ENCODE measurements at places on chromosomes 13 and 19.

DNA sequence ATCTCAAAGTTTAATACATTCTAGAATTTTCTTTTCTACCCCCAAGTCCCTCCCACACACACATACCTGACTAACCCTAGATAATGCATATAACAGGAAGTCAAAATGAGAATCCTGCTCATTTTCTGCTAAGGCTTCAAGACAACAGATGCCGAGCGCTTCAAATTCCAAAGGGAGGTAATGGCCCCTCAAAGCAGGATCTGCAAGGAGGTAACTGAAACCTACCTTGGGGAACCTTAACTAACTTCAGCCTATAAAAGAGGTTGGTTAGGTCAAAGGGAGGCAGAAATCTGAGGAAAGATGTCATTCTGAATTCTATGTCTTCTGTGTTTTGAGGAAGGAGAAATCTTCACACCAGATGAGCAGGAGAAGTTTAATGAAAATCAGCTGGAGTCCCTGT, 26.8 kb downstream of the EPSTI1 start:
- no peak for DNase-seq

- no peak for DNase-seq
Observed at GRCh38 chr19:41940731-41941409, 12.6 kb upstream of the ERFL start.

DNA sequence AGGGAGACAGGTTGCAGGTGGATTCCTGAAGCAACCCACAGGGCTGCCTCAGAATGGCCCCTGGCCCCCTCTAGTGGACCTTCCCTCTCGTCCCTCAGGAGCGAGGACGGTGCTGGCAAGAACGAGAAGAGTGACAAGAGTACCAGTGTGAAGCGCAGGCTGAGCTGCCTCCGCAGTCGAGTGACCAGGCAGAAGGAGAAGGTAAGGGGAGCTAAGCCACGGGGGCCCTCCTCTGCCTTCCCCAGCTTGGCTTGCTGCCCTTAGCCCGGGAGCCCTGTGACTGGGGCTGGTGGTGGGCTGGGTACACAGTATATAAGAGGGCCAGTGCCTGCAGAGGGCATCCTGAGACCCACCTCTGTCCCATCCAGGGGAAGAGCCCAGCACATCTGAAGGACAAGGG, 34.0 kb downstream of the ARHGEF18 start:
- DNase-seq, result no peak

GRCh38 chr19:42206871-42207755, 10.4 kb downstream of the DEDD2 start:
- no peak for DNase-seq

GRCh38 chr13:113448885-113449692, 4.2 kb downstream of the ADPRHL1 start:
- peak; percentile 78 for DNase-seq

GRCh38 chr19:57506163-57506562, 6.4 kb downstream of the ZNF773 start:
- DNase-seq, result no peak

- no peak for DNase-seq
Observed at GRCh38 chr13:56314765-56315164, 826.0 kb upstream of the PRR20A start.

DNA sequence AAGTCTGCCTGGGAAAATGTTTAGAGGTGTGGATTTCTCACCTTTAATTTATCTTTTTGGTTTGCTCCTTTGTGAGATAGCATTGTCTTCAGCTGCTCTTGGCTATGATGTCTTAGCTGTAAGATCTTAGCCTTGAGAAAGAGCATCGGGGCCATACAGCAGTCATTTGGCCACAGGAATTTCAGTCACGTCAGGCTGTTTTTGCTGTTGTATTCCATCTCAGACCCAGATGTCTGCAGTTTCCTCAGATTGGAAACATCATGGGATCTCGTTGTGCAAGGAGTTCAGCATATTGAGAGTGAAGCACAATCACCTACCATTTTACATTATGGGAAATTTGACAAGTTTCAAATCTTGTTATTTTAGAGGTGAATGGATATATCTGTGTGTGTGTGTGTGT, 89.3 kb upstream of the C1QTNF9B start:
- no peak for DNase-seq

- DNase-seq, result no peak
Observed at GRCh38 chr13:113413898-113414282, 39.4 kb downstream of the ADPRHL1 start.

GRCh38 chr19:33578697-33579096, 43.1 kb upstream of the CHST8 start:
- DNase-seq, result no peak

DNA sequence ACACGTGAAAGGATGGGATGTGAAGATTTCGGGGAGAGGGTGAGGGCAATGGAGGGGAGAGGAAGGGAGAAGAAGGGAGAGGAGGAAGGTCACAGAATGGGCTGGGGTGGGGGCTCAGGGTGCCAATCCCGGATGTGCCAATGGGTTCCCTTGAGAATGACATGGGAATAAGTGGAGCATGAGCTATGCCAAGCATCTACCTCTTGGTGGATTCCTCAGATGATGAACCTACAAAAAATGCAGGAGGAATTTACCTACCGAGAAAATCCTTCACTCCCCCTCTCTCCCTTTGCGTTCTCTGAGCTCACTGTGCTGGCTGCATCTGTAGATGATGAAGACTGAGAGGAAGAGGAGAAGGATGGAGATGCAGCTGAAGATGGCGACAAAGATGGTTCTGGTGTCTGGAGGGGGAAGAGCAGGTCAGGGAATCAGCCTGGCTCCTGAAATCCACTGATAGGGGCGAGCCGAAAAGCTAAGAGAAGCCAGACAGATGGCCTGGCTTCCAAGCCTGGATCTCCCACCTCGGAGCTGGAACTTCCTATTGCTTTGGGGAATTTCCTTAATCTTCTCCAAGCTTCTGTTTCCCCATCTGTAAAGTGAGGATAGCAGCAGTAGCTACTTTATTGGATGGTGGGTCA, 21.6 kb downstream of the VSTM1 start:
- DNase-seq, result no peak

GRCh38 chr19:11174336-11174735, 18.8 kb upstream of the SPC24 start:
- DNase-seq, result no peak

DNA sequence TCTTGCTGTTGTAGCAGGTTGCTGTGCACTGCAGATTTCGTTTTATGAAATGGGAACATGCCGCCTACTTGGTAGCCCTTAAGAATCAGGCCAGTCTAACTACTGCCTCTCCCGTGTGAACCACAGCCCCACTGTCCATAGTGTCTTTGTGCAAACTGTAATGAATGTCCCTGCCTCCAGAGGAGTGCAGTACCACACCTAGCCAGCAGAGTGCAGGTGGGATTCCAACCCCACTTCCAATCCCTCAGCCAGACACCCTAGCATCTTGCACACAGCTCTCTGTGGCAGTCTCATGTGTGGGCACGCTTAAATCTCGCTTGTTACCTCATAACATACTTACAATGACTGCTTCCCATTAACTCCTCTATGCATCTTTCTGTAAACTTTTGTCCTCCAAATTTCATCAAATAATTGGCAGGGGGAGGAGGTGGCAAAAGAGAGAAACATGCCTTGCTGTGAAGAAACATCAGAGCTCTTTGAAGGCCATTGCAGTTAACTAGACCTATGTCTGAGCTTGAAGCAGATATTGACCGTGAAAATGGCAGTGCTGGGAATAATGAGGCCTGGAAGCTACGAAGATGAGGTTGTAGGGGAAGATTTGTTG, 47.2 kb downstream of the ZAR1L start:
- peak; percentile 41 for DNase-seq

DNA sequence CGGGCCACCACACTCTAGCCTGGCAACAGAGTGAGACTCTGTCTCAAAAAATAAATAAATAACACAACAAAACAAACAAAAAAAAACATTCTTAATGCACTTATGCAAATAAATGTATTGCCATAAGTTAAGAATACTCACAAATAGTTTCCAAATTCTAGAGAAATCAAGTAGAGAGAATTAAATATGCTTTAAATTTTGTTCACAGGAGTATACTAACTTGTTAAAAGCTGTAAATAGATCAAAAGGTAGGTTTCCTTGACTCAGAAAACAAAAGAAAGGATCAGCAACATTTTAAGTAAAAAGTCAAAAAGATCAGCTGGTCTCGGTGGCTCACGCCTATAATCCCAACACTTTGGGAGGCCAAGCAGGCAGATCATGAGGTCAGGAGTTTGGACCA, 50.5 kb upstream of the ZNF429 start:
- DNase-seq, result no peak

DNA sequence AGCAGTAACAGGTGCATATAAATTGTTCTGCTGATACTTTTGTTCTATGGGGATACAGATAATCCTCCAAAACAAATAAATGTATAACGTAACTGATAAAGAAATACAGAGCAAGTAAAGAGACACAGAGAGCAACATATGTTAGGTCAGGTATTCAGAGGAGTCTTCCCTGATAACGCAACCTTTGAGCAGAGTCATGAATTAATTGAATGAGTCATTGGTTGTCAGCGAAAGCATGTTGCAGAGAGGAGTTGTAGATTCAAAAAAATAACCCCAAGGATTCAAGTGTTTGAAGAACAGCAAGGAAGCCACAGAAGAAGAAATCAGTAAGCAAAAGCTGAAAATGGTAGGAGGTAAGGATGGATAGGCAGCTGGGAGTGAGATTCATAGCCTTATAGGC, 245.2 kb downstream of the TBC1D4 start:
- no peak for DNase-seq

DNA sequence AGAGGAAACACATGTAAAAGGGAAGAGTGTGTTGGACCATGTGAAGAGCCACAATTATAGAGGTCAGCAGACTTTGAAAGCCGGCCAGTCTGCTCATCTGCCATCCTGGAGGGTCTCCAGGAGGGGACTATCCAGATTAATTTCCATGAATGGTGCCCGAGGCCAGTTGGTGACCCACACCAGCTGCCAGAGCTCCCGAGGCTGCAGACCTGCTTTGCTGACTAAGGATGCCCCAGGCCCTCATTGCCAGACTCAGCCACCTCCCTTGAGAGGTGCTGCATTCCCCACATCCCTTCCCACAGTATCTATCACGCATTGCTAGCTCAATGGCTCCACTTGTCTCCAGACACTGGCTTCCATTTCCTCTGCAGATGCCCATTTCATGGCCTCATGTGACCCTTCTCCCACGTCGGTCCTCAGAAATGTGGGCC, 110.3 kb downstream of the NALCN start:
- DNase-seq, result no peak

DNA sequence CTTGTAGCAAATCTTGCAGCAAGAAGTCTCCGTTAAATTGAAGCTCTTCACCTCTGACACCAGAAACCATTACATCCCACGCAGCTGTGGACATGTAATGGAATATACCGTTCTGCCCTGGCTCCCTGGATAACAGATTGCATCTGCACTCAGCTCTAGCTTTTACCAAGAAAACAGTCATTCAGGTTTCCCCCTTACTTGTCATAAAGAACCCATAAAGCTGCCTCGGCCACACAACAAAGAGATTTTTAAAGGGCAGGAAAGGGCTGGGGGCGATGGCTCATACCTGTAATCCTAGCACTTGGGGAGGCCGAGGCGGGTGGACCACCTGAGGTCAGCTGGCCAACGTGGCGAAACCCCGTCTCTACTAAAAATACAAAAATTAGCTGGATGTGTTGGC, 127.6 kb upstream of the RFC3 start:
- DNase-seq, result no peak

DNA sequence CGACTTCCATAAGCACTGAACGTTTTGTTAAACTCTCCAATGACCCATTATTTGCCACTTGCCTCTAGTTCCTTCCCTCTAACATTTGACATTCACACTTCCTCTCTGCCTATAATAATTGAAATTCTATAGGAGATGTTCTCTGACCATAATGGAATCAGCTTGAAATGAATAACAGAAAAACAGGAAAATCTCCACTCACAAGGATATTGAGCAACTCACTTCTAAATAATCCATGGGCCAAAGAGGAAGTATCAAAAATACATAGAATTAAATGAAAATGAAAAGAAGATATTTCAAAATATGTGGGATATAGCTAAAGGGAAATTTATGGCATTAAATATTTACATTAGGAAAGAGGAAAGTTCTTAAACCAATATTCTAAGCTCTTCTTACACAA, 3.4 kb upstream of the FCGBP start:
- DNase-seq, result no peak

GRCh38 chr19:1455336-1456120, 5.6 kb downstream of the APC2 start:
- peak; percentile 72 for DNase-seq

DNA sequence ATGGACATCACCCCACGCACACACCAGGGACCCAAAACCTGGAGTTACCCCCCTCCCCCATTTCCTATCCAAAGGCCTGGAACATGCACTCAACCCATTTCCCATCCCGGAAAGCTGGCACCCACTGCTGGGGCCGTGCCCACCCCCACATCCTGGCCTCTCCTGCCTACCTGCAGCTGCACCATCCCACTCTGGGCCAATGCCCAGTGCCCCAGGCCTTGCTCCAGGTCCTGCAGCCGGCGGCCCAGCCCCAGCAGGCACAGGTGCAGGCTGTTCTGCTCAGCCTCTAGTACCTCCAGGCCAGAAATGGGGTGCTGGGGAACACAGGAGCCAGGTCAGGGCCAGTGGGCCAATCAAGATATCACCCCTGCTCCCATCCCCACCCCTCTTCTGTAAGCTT, 1.7 kb downstream of the SYNE4 start:
- DNase-seq, result no peak

GRCh38 chr13:73684286-73684685, 449.9 kb downstream of the KLF12 start:
- no peak for DNase-seq

- peak; percentile 54 for DNase-seq
Observed at GRCh38 chr19:58538257-58539168, 5.4 kb upstream of the TRIM28 start.

GRCh38 chr13:74683411-74683810, 549.2 kb upstream of the KLF12 start:
- DNase-seq, result no peak

DNA sequence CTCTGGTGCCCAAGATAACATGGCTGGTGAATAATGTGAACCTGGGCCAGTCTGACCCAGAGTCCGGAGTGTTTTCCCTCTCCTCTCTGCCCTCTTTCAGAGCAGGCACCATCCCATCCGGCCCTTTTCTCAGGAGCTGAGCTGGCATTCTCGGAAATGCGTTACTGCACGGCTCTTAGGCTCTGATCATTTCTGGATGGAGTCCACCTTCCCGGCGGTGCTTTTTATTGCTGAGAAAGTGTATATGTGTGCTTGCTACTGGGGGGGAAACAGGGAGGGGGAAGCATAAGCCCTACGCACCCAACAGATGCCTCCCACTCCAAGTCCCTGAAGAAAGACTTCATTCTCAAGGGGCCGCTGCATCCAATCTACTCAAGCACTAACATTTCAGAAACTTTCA, 6.6 kb downstream of the CACNA1A start:
- DNase-seq, result no peak

GRCh38 chr19:13843104-13843921, 33.6 kb upstream of the NANOS3 start:
- DNase-seq, result no peak

GRCh38 chr19:4695224-4695731, 25.1 kb upstream of the MYDGF start:
- DNase-seq, result no peak

- no peak for DNase-seq
Observed at GRCh38 chr19:19171821-19172532, 1.9 kb upstream of the MEF2B start.

GRCh38 chr19:14350866-14351265, 30.4 kb upstream of the ADGRE5 start:
- DNase-seq, result no peak
